Stromal cell of bone marrow (primary cell): ENCODE measurements at places on chromosomes 5 and 9.

DNA sequence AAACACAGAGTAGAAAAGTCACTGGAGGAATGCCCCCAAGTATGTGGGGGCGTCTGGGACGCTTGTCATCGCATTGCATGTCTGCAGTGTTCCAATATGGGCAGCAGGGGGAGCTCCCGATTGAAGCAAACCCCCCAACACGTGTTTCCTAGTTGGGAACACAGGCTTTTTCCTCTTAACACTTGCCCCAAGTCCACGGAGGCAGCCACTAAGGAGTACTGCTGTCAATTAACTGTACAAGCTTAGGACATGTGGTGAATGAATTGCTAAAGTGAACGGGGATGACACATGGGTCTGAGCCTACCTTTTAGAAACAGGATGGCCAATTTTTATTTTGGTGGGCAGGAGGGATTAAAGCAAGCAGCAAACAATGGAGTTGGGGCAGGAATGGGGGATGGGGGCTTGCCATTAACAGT, 2.2 kb downstream of the GABRB2 start:
- DNase-seq = peak; percentile 6

DNA sequence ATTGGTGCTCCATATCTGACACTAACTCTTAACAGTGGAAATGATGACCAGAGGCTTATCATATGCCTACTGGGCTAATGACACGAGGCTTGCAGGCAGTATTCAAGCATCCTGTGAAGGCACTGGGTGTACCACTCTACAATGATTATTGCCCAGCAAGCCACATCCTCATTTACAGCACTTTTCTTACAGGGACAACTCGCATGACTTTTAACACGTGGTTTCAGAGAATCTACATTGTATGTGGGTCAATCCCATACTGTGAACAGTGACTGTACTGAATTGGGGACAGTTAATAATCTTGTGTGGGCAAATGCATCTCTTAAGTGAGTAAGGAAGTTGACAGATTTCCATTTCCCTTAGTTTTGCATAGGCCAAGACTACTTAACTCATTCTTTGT, 260.0 kb downstream of the TRPM3 start:
- DNase-seq = no peak

- DNase-seq = no peak
These were observed 66.6 kb upstream of the TRIO start for GRCh38 chr5:14076561-14076960.

GRCh38 chr5:108765647-108766046, 17.9 kb downstream of the FER start:
- no peak for DNase-seq

DNA sequence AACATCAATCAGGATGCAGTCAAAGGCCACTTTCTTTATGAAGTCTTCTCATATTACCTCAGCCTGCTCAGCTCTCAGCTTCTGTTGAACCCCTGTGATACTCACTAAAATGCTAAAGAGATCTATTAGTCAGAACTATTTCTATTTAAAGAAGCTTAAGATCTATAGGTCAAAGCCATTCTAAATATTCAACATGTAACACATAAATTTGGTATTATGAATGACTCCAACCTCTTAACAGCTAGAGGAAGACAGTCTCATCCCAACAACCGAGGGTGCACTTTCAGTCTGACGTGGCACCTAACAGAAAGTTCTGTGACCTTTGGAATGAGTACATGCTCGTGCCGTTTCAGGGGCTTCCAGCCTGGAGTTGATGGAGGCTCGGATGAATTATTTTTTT, 301.5 kb upstream of the VLDLR start:
- DNase-seq = no peak

DNA sequence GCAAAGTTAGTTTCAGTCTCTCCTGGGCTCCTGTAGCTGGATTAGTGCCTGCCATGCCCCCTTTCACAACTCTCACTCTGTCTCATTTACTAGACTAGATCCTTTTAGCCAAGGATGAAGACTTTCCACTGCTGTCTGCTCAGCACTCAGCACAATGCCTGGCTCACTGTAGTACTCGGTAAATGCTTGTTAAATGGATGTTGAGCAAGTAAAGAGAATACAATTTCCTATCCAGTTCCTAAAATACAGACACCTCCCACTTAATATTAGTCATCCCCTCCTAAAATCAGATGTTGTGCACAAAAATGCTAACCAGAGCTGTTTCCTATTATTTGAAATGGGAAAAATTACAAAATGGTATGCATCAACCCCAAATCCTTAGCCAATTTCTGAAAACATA, 195.8 kb downstream of the SREK1 start:
- no peak for DNase-seq

DNA sequence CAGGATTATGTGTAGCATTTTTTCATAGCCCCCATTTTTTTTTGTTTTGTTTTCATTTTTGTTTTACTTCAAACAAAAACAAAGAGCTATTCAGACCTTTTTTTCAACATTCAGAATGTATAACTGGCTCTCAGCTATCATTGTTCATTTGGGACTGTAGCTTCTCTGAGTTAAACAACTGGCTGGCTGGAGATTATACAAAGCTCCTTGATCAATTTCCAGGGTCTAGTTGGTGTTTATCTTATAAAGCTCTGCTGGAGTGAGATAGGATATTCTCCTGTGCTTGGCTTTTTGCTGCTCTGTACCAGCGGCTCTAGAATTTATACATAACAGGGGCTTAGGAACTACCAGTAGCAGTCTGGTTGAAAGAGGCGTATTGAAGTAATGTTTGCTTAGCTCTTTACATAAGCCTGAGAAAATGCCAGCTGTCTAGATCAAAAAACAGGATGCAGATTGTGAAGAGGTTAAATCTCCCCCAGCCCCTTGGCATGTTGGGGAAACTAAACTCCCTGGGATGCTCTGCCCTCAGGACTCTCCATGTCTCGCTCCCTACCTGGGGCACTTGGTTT, 15.2 kb downstream of the GARNL3 start:
- no peak for DNase-seq

DNA sequence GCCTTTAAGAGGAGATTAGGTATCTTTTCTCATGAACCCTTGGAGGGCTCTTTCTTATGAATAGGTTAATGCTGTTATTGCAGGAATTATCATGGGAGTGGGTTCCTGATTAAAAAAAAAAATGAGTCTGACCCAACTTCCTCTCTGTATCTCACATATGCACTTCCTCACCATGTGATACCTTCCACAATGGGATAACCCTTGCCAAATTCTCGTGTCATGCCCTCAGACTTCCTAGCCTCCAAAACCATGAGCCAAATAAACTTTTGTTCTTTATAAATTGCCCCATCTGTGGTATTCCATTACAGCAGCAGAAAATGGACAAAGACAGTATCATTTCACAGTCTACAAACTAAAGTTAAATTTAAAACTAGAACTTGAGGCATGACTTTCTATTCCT, 1.0 kb downstream of the OR1B1 start:
- no peak for DNase-seq
